Fibroblast of lung (primary cell): ENCODE measurements at places on chromosomes 1 and 21. TPM values are rescaled to one million over a fixed set of nuclear protein-coding genes. Genes with fewer than 3 reads are reported as not detected.
A peak's percentile ranks its signal among the peaks of the same experiment; 100 is the strongest.

DNA sequence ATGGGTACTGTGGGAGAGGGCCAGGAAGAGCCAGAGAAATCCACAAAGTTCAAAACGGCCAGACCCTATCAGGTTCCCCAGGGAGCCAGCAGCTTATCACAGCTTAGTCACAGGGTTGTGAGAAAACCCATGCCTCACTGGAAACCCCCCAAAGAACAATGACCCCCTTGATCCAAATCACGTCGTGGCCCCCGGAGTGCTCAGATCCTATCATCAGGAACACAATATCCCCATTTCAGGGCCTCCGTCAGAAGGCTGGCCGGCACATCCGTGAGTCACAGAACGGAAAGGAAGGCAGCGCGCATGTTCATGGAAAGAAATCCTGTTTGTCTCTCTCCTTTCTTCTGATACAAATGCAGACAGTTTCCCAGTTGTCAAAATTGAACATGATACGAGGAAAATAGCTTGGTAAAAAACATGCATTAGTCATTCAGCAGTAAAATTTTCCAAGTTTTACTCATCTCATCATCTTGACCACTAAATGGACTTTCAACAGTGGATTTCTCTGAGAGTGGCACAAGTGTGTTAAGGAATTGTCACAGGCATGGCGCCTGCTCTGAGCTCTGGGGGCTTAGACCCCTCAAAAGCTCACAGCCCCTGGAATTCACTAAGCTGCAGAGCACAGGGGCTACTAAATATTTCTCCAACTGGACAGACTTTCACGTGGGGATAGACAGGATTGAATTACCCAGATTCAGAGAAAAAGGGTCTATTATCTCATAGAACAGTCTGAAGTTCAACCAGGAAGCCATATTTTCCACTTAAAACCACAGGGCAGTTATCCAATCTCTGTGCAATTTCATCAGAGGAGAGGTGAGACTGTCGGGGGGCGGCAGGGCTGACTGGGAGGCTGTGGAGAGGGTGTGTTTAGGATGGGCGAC lies 124.8 kb downstream of the RIPK4 start:
- peak; percentile 93 for DNase-seq

SAMSN1 gene
- total RNA-seq, result not detected in 2 replicates

DNA sequence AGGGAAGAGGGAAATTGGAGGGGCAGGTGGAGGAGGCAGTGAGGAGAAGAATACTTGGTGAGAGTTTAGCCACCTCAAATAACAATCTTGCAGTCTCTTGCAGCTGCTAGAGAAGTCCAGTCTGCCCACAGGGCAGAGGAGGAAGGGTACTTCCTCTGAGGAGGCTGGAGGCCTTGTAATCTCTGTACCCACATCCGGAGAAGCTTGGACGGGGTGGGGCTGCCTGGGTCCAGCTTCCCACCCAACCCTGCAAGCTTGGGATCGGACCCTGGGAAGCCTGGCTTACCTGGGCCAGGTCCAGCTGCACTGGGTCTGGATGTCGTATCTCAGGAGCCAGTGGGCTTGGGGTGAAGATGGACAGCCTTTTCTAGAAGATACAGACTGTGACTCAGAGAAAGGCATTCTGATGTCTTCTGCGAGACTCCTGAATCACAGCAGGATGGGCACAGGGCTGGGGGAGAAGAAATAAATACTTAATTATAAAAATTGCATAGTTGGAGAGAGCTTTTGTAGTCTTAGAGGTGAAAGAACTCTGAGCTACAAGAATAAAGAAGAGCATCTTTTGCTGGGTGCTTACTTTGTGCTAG lies 111.8 kb upstream of the JUN start:
- DNase-seq, result no peak

DNA sequence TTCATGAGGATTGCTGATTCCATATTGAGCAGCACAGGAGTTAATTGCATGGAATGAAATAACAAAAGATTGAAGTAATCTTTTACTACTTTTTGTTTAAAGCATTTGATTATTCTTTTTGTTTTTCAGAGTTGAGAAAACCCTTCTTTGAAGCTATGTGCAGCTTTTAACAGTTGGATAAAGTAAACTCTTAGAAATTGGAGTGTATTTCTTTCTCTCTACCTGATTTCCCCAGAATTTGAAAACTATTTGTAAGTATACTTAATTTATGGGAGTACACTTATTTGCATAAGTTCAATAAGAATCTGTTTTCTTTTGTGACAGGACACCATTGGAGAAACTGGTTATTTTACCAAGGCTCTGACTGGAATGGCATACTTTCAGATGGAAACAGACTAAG lies 133.6 kb downstream of the TRIM33 start:
- DNase-seq, result no peak

DNA sequence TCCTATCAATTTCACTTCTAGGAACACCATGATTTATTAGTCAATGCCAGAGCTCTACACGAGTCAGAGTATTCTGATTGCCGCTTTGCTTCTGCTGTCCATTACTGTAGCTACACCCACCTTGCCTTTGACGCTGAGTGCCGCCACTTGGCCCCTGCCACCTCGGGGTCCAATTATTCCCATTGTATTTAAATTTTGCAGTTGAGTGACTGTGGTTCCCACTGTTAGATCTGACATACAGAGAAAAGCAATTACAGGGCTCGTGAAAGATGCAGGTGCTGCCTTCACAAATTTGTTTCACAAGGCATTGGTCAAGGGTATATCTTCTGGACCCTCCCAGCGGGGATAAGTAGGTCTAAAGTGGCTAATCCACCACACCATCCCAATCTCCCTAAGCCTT lies 428.9 kb downstream of the SIPA1L2 start:
- DNase-seq, result no peak

VPS26C gene
- total RNA-seq, result 68.8 and 84.4 TPM in 2 replicates

DNA sequence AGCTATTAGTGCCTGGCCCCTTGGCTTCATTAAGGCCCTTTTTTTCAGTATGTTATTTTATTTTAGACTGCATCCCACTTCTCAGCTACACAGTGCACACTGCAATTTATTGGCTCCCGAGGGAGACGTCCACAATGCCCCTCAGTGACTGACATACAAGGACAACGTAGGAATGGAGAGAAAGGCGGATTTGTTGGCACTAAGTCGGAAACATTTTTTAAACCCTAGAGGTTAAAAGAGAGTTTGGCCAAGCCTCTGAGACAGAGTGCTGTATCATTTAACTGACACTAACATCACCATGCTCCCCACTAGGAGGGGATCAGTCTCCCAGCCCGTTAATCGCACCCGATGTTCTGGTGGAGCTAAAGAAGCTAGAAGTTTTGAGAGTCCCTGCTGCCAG lies 45.7 kb upstream of the FOXD3 start:
- DNase-seq, result no peak

GJC2 gene
- total RNA-seq, result 6.7 and 13.4 TPM in 2 replicates

RGS13 gene
- total RNA-seq, result not detected in 2 replicates

- peak; percentile 37 for DNase-seq
Observed at GRCh38 chr1:54028306-54029251, 10.6 kb upstream of the LDLRAD1 start.

DNA sequence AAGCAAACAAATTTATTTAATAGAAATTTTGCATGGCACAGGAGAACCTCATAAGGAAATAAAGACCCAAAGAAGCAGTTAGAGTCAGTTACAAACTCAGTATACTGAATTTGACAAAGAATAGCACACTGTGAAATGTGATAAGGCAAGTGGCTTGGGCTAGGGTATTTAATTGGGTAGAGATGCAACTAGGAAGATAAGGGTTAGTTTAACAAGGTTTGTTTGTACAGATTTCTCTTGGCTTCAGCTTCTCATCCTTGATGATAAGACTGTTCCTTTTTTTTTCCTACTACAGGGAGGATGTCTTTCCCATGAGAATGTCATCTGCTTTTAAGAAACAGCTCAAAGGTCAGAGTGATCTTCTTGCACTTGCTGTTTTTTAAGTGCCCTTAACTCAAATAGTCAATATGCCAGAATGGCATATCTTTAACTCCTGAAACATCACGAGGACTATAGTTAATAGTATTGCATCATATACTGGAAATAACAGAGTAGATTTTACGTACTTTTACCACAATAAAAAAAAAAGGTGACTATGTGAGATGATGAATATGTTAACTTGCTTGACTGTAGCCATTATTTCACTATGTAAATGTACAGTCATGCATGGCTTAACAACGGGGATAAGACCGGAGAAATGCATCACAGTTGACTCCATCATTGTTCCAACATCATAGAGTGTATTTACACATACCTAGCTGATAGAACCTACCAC lies 9.2 kb upstream of the TRAF3IP3 start:
- DNase-seq, result peak; percentile 59
